Activated T-helper 1 cell treated with anti-CD3 and anti-CD28 coated beads, Interleukin-12 subunit alpha, Interleukin-12 subunit beta, Interleukin-2, Interleukin-4 antibody, amounts not matched to agents 30 ng/mL and 10 ng/mL and 1 ng/mL, durations not matched to agents 14 hours and 24 hours and 36 hours (primary cell): ENCODE measurements at places on chromosomes 6 and 20.

DNA sequence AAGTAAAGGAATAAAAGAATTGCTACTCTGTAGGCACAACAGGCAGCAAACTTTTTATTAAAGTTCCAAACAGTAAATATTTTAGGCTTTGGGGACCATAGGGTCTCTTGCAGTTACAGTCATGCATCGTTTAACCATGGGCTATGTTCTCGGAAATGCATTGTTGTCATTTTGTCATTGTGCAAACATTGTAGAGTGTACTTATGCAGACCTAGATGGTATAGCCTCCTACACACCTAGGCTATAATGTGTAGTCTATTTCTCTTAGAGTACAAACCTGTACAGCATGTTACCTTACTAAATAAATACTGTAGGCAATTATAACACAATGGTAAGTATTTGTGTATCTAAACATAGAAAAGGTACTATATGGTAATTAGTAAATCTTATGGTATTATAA is 54.7 kb downstream of the CDS2 start:
- DNase-seq: no peak

DNA sequence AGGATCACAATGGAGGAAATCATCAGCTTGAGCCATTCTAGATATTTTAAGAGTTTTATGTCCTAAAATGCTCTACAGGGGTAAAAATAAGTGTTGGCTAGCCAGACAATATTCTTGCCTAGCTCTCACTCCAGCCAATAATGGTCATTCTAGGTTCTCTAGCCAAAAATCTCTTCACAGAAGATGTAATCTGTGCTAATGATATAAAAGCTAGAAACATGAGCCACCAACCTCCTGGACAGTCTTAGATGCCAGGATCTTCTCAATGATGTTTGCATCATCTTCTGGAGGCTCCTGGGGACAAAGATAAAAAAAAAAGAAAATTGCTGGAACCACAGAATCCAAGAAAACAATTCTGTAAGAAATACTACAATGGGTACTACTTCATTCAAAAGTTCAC is 119.1 kb downstream of the CHD6 start:
- DNase-seq: no peak

GRCh38 chr6:12066297-12066696 is 54.2 kb downstream of the HIVEP1 start:
- DNase-seq: no peak

DNA sequence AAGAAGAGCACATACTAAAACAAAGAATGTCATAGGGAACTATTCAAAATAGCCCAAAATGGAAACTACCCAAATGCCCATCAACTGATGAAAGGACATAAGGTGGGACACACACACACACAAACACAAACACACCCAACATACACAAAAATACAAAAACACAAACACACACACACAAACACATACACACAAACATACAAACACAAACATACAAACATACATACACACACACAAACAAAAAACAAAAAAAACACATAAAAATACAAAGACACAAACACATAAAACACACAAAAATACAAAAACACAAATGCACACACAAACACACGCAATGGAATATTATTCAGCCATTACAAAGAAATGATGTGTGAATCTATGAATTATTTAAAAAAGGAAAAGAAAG is 203.6 kb downstream of the ERMARD start:
- DNase-seq: no peak

- DNase-seq: no peak
Measured at GRCh38 chr20:46670228-46670584, 18.9 kb upstream of the SLC13A3 start.

DNA sequence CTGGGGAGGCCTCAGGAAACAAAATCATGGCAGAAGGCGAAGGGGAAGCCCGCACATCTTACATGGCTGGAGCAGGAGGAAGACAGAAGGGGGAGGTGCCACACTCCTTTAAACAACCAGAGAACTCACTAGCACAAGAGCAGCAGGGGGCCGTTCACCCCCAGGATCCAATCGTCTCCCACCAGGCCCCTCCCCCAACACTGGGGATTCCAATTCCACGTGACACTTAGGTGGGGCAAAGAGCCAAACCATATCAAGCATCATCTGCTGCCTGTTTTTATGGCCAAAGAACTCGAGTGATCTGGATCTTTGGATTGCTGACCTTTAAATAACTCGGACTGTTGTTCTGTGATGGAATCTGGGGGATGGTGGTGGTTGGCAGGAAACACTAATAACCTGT is 28.0 kb downstream of the PNLDC1 start:
- no peak for DNase-seq

DNA sequence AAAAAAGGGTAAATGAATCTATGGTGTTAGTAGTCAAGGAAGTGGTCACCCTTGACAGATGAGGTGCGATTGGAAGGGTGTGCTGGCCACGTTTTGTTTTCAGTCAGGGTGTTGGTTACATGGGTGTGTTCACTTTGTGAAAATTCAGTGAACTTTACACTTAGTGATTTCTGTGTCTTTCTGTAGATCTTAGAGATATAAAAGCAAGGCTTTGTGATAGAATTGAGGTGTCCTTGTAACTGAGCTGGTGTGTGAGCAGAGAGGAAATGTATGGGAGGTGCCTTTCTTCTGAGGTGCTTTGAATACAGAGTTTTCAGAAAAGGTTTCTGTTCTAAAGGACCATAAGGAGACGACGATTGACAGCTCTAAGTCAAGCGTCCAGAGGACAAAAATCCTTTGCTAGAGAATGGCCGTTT is 90.5 kb downstream of the SAMD3 start:
- DNase-seq: peak; percentile 72

- DNase-seq: no peak
Measured at GRCh38 chr20:19241440-19241839, 29.0 kb downstream of the SLC24A3 start.

DNA sequence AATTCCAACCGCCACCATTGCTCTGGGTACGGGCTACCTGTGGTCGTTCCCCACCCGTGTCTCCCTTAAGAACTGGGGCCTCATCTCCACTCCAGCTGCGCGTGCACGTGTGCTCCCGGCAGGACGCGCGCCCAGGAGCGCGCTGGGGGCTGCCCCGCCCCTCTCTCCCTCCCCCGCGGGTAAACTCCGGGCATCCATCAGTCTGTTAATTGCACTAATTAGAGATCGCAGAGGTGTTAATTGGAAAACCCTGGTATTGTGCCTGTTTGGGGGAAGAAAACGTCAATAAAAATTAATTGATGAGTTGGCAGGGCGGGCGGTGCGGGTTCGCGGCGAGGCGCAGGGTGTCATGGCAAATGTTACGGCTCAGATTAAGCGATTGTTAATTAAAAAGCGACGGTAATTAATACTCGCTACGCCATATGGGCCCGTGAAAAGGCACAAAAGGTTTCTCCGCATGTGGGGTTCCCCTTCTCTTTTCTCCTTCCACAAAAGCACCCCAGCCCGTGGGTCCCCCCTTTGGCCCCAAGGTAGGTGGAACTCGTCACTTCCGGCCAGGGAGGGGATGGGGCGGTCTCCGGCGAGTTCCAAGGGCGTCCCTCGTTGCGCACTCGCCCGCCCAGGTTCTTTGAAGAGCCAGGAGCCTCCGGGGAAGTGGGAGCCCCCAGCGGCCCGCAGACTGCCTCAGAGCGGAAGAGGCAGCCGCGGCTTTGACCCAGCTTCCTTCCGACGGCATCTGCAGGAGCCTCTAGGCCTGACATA is 14.4 kb downstream of the FOXP4 start:
- DNase-seq: peak; percentile 79

DNA sequence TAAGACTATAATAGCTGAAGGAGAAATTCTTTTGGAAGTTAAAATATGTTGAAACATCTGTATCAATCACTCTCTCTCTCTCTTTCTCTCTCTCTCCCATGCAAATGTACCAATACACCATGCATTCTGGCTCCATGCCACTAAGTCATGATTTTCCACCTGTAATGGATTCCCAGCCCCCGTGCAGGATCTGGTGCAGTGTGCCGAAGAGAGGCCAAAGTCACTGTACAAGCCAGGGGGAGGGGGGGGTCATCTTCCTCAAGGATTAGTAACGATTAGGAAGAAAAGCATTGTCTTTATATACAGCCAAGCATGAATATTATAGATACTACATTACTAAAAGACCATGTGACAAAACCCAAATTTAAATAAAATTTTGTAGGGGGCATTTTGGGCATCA is 725.1 kb downstream of the KIF16B start:
- no peak for DNase-seq

DNA sequence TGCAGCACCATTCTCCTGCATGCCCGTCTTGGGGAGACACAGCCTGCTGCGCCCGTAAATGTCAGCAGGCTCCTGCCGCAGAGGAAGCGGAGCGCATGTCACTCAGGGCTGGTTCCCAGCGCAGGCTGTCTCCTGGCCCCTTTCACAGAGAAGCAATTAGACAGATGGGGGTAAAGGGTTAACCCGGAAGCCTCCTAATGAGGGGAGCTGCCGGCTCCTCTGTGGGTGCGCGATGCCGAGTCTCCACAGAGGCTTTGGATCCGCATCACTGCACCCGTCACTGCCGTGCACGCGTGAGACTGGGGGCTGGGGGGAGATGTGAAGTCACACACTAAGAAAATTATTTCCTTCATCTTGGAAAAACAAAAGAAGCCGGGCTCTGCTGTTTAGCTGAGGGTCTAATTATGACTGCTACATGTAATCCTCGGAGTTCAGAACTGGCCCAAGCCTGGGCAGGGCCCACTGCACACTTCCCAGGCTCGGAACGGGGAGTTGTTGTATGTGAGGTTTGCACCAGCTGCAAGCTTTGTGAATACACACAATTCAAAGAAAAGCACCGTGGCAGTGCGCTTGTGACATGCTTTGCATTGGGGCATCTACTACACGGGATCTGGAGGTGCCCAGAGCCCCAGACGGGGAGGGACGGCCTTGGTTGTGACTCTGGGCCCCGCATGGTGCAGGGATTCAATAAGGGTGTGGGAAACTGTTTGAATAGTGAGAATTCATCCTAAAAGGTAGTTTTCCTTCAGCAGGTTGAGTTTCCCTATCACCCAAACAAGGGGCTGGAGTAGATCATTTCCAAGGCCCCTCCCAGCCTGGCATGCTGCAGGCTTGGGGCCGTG is 331.6 kb downstream of the TAF4 start:
- DNase-seq: no peak

GRCh38 chr6:135880066-135880972 is 28.8 kb downstream of the PDE7B start:
- peak; percentile 61 for DNase-seq

- DNase-seq: no peak
Measured at GRCh38 chr6:52125139-52125538, 37.7 kb upstream of the PKHD1 start.

- DNase-seq: no peak
Measured at GRCh38 chr6:14048837-14049236, 68.7 kb upstream of the CD83 start.

DNA sequence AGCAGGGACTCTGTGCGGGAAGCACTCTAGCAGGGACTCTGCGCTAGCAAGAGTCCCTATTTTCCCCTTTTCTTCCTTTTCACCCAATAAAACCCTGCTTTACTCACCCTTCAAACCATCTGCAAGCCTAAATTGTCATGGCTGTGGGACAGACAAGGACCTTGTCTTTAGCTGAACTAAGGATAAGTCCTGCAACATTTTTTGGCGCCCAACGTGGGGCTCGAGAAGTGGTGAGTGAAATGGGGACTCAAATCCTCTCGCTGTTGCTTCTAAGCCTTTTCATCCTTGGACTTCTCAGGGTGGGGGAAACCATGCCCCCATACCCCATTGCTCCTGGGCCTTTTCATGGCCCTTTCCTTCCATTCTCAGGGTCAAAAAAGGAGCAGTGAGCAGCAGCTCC is 46.4 kb downstream of the IMPG1 start:
- no peak for DNase-seq

DNA sequence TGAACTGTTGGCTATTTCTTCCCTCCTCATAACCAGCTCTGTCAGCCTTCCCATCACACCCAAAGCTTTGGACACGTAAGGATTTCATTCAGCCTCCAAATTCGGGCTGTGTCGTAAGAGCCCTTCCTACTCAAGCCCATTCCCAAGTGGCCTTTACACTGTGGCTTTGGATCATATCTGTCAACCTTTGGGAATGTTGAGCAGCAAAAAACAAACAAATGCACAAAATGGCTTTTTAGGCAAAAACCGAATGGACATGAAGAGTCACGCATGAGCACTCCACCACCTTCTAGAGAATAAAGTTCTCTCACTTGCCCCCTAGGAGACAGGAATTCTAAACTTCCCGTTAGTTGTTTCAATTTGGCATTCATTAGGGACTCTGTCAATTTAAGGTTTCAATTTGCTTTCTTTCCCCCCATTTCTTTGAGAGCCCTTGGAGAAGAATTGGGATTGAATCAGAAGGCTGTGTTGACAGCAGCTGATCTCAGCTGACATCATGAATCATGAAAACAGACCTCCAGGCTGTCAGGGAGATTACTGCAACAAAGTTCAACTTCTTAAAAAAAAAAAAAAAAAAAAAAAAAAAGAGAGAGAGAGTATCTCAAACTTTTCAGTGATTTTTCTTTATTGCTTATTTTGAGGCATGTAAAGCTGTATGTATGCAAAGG is 110.3 kb downstream of the BCAS1 start:
- no peak for DNase-seq

- no peak for DNase-seq
Measured at GRCh38 chr6:161109366-161109765, 117.8 kb downstream of the MAP3K4 start.

- DNase-seq: no peak
Measured at GRCh38 chr6:27183060-27183832, 64.3 kb upstream of the PRSS16 start.

GRCh38 chr6:89952686-89953085 is 58.4 kb downstream of the GJA10 start:
- DNase-seq: peak; percentile 54

DNA sequence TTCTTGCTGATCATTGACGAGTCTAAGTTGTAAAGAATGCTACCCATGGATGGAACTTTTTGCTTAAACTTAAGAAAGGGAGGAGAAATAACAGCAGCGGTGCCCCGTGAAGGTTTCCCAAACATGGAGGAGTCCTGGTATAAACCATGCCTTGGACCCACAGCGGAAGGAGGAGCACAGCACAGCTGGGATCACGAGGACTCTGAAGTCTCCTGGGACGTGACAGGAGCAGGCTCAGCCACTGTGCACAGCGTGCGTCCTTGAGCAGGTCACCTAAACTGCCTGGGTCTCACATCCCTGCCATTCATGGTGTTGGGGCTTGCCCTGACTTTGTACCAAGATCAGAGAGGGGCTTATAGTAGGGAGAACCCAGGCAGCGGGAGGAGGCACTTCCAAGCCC is 56.1 kb upstream of the UNC93A start:
- DNase-seq: no peak

GRCh38 chr20:675453-676314 is at the start of gene SCRT2:
Gene SCRT2, minus strand, starts transcription at chr20:675802. Its CDS starts 201 bp downstream, at chr20:675601.
- DNase-seq: peak; percentile 58

- DNase-seq: no peak
Measured at GRCh38 chr20:10978713-10979112, 304.9 kb upstream of the JAG1 start.
